ENCODE measurements at places on chromosomes 3 and 15.

DNA sequence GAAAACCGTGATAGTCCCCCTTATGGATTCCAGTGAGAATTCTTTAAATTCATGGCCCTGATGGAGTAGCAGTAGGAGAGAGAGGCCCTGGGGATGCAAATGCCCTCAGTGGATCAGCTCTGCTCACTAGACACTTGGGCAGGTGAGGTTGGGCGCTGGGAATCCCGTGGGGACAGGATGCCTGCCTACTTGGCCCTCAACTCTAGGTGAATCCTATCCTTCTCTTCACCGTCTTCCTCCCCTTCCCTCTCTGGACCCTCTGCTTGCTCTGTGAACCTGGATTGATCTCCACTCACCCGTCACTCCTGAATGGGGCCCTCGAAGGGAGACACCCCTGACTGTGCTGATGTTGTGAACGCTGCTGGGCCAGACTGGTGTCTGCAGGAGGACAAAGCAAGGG, 77.4 kb downstream of the SEC22A start:
- no peak for DNase-seq

DNA sequence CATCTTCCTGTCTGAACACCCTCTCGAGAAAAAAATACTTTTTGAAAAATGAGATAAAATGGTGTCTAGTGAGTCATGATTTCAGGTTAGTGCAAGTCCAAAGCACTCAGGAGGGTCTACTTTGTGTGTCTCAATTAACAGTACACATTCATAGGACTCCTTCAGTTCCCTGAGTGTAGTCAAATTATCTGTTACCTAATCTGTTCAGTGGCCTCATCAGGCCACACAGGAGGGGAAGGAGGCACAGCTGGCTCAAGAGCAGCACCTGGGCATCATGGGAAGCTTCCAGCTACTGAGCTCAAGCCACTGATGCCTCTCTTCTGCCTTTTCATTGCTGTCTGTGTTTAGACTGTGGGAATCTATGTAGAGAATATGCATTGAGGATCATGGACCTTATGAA, 341.4 kb upstream of the SGO1 start:
- DNase-seq, result no peak

DNA sequence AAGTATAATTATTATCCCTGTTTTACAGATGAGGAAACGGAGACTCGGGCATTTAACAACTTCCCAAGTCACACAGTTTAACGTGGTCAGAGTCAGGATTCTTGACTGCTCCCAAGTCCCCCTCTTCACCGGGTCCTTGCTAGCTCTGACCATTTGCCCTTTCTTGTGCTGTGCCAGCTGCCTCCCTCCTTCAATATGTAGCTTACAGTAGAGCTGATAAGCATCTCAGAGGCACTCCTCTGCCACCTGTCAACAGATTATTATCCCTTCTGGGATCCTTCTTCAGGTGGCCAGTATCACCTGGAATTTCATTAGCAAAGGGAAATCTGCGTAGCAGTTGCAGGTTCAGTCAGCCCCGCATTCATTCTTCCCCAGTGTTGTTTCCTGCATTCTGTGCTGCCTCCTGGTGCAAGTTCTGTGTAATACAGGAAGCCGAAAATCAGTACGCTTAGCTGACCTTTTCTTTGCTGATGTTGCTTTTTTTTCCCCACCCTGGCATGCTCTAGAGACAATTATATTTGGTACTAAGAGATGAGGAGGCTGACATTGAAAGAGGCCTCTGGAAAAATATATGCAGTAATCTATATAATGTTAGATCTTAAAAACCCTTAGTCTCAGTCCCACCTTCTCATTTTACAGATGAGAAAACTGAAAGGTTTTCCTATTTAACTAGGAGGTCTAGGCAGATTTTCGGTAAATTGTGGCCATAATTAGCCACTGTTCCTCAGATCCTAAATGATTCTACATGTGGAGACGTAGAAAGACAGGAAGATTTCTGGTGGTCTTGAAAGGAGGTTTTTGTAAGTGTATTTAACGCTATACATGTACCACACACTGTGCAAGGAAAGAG, 24.8 kb downstream of the TMOD2 start:
- peak; percentile 91 for DNase-seq

GRCh38 chr15:94791510-94791909, 560.1 kb downstream of the MCTP2 start:
- no peak for DNase-seq

DNA sequence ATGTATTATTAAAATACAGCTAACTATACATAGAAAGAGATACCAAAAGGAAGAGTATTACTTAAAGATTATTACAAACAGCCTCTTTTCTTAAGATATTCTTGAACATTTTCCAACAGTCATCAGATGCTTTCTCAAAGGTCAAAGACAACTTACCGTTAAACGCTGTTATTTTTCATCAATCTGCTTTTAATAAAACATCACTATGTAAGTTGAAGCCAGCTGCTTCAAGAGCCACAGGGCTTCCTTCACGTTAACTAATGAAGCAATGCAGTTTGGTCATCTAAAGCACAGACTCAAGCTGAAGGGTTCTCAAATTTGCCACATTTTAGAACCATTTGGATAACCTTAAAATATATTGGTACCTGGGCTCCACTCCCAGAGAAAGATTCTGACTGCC, 578.8 kb downstream of the ROBO2 start:
- DNase-seq, result no peak

DNA sequence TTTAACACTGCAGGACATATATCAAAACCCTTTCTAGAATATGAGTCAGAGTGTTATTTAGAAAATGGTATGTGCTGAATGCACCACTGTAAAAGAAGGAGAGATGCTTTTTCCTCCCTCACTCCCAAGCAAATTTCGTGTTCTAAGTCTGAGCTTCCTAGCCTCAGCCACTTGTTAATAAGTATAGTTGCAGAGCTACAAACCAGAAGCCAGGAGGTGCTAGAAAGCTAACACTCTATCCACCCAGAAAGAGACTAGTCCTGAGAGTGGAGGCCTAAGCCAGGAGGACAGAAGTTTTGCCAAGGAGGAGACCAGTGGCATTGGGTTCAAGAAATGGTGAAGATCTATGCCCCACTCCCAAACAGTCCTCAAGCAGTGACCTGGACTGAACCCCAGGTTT, 40.5 kb upstream of the GYG1 start:
- DNase-seq, result peak; percentile 67

DNA sequence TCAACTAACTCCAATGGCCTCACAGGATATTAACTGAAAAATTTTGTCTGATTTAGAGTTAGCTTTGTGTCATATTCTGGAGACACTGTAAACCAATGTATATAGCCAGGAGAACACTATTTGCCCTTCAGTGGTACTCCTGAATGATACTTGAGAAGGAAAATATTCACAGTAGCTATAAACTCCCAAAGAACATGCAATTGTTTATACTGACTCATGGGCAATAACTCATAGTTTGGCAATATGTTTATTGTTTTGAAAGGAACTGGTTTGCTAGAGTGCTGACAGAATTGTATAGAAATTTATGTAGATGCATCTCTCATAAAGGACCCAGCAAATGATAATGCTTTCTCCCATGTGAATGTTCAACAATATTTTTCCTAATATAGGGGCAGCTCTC, 537.6 kb downstream of the PLOD2 start:
- DNase-seq, result no peak

DNA sequence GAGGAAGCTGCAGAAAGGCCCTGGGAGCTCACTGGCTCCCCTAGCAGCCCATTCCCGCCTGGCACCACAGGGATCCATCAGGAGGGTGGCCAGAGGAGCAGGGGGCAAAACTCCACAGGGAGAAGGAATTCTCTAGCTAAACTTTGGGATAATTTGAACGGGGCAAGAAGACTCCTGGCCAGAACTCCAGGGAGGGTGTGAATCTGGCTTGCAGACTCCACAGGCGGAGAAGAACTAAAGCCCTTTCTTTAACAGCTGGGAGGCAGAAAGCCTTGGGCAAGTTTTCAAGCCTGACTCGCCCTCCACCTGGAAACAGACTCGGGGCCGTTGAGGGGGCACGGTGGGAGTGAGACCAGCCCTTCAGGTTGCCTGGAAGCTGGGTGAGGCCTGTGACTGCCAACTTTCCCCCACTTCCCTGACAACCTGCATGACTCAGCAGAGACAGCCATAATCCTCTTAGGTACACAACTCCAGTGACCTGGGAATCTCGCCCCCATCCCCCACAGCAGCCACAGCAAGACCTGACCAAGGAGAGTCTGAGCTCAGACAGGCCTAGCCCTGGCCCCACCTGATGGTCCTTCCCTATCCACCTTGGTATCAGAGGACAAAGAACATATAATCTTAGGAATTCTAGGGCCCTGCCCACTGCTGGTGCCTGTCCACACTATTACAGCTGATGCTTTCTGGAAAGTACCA, 28.6 kb downstream of the SLC27A2 start:
- no peak for DNase-seq

GRCh38 chr3:141389703-141390102, 21.4 kb downstream of the ZBTB38 start:
- no peak for DNase-seq

- DNase-seq, result no peak
Observed at GRCh38 chr3:115685097-115685496, 61.8 kb downstream of the GAP43 start.

- no peak for DNase-seq
Observed at GRCh38 chr15:93656041-93656440, 567.0 kb upstream of the RGMA start.

- peak; percentile 87 for DNase-seq
Observed at GRCh38 chr15:86743283-86743903, 663.7 kb downstream of the AGBL1 start.

DNA sequence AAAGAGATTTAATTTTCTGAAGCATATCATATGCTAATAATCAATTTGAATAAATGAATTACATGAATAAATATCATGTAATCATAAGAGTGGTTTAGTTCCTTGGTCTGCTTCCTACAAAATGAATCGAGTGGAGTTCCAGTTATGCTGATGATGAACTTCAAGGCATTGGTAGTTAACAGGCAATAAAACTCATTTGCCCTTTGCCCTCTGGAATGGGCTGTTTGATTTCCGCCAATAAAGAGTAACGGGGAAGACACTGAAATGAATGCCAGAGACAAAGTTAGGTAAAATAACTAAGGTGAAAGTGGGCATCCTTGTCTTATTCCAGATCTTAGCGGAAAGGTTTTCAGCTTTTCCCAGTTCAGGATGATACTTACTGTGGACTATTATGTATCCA, 90.1 kb downstream of the C3orf38 start:
- DNase-seq, result no peak

- no peak for DNase-seq
Observed at GRCh38 chr3:25365636-25366035, 62.4 kb upstream of the RARB start.

DNA sequence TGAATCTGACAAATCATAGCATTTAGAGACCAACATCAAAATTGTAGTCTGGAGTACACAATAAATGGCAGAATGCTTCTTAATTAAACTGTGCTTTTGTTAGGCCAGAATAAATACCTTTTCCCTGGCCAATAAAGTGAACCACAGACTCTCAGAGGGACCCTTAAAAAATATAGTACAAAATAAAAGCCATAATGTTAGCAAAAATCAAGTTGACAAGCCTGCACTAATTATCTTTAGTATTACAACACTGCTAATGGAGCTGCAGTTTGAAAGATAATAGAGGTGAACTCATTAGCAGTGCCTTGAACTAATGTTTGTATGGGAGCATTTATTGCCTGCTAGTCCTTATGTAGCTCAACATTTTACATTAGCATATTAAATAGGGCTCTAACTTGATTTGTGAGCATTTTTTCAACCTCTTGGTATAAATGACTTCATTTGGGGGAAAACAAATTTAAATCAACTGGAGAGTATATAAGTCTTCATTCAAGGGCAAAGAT, 801.3 kb downstream of the EPHA3 start:
- no peak for DNase-seq

DNA sequence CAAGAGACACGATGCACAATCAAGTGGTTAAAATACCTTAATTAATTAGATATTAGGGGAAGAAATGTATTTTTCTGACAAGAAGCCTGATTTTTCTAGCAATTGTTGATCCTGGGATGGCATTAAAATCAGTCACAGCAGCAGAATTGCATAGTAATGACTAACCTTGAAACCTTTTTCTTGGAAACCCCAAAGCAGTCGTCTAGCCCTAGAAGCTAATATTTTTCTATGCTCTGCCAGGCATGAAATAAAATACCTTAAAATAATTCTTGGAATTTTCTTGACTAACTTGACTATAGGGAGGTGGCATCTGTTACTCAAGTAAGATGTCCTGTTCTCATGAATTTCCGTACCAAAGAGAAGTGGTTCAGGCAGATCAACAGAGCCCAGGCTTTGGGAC, 204.1 kb downstream of the THRB start:
- DNase-seq, result no peak

DNA sequence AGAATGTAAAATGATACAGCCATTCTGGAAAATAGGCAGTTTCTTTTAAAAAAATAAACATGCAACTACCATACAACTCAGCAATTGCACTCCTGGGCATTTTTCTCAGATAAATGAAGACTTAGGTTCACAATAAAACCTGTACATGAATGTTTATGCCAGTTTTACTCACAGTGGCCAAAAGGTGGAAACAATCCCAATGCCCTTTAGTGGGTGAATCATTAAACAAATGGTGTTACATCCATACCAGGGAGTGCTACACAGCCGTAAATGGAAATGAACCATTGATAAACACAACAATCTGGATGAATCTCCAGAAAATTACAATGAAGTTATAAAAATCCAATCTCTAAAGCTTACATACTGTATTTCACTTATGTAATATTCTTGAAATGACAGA, 140.3 kb downstream of the ADAMTSL3 start:
- DNase-seq, result no peak

- peak; percentile 39 for DNase-seq
Observed at GRCh38 chr15:25862071-25862471, 1.1 kb downstream of the ATP10A start.

- no peak for DNase-seq
Observed at GRCh38 chr3:46857485-46858341, 5.5 kb downstream of the MYL3 start.

- DNase-seq, result no peak
Observed at GRCh38 chr15:40630313-40630712, 36.3 kb downstream of the KNL1 start.

GRCh38 chr15:74028646-74029045, 34.1 kb downstream of the PML start:
- no peak for DNase-seq

GRCh38 chr3:175777495-175777894, 918.4 kb downstream of the NAALADL2 start:
- DNase-seq, result no peak

DNA sequence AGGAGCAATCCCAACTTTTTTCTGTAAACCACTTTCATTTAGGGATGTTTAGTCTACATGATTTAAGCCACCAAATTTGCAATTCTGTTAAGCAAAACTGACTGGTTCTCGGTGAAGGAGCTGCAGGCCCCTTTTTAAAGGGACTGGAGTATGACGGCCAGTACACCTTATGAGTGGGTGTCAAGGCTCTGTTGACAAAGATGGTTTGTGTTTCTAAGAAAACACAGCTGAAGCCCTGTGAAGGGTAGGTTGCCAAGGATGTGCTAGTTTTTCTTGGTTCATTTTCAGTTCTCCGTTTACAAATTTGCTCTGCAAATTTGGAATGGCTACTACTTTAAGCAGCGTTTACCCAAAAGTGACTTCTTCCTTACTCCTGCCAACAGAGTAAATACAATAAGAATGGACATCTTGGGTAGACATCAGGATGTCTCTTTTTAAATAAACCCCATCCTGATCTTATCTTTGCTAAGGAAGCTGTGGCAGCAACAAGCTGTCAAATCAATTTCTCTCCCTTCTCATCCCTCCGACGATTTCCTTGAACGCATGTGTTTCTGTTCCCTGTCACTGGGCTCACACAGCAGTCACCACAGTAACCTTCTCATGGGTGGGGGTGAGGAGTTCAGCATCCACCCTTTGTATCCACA, 58.2 kb upstream of the CMTM8 start:
- DNase-seq, result no peak

- no peak for DNase-seq
Observed at GRCh38 chr3:130621824-130622223, 104.8 kb downstream of the COL6A6 start.

Measured in GM23338 (cell line).